ENCODE measurements at places on chromosomes 1 and 21.

DNA sequence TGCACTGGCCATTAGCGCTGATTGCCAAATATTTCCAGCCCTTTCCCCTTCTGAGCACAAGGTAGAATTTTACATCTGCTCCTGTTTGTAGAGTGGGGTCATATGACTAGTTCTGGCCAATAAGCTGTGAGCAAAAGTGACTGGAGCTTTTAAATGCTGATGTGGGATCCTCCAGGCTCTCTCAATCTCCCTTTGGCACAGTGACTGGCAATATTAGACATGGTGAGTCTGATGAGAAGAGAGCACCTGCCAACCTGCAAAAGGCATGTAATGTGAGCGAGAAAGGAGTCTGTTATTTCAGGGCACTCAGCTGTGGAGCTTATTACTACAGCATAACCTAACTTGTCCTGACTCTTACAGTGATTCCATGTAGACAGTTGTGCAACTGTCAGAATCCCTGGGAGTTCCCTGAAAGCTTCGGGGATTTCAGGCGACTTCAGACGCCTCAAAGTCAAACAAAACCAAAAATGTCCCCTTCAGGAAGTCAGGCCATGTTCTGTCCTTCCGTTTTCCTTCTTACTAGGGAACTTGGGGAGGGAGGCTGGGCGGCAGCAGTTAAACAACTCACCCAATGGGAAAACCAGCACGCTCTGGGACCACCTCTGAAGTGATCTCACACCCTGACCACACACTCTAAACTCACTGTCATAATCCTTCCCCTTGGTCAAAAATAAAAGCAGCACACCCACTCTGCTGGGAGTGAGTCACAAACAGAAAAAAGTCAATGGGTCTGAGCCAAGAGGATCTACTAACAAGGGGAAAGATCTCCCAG, 3.6 kb upstream of the RASSF5 start:
- peak overlapping the region; percentile 38 for H3K27ac ChIP-seq
- H3K36me3 ChIP-seq = no peaks in the 10 kb centered on the region
- H3K4me1 ChIP-seq = peaks cover 53% of the 10 kb centered on the region
- H3K27me3 ChIP-seq = no peaks in the 10 kb centered on the region
- no peak overlapping the region for H3K4me3 ChIP-seq

DNA sequence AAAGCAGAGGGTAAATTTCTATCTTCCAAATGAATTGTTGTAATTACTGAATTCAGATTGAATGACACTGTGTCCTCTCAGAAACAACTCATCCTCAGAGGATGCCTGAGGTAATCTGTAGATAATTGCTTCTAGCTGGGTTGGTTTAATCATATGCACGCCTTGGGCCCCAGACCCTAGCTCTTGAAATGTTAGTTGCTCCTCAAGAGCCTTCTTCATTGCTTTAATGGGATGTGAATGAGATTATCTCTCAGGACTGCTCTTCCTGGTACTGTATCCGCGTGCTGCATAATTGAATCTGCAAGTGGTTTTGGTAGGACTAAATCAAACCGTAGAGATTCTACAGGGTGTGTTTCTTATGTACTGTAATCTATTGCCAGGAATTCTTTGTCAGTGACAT, 569.3 kb upstream of the NEGR1 start:
- no peak overlapping the region for H3K4me3 ChIP-seq
- no peak for DNase-seq
- H3K4me1 ChIP-seq = peaks cover 11% of the 10 kb centered on the region
- no peaks in the 10 kb centered on the region for H3K27me3 ChIP-seq
- no peaks in the 10 kb centered on the region for H3K36me3 ChIP-seq

GRCh38 chr1:208577381-208577905, 333.3 kb upstream of the PLXNA2 start:
- DNase-seq = no peak
- no peaks in the 10 kb centered on the region for H3K27me3 ChIP-seq
- no peaks in the 10 kb centered on the region for H3K4me1 ChIP-seq

DNA sequence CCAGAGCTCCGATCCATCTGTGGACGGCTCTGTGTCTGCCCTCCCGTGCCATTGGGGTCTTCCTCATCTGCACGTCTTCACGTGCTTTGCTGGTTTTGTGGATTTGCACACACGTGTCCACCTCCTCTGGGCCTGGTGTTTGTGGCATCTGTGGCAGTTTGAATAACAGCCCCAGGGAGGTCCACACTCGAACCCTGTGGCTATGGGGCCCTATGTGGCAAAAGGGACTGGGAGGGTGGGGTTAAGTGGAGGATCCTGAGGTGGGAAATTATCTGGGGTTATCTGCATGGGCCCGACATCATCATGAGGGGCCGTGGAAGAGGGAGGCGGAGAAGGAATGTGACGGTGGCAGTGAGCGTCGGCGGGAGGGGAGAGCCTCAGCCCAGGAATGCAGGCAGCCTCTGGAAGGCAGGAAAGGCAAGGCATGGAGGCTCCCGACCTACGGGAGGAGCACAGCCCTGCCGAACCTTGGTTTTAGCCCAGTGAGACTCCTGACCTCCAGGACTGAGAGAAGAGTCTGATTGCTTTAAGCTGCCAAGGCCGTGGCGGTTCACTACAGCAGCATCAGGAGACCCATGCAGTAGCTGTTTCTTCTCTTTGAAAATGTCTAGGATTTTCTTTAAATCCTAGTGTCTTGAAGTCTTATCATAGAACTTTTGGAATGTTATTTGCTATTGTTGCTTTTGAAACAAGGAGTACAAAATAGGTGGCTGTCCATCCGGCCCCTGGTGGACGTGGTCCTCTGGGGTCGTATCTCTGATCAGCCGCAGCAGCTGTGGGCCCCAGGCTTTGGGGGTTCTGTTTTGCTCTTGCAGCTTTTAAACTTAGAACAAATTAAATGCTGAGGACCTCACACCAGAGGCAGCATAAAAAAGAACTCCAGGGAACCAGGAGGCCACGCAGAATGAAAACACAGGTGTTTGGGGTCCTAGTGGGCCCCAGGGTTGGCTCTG, 40.0 kb upstream of the LRRC3 start:
- no peak for DNase-seq
- H3K27me3 ChIP-seq = no peaks in the 10 kb centered on the region
- H3K27ac ChIP-seq = no peak overlapping the region
